ENCODE measurements at places on chromosomes 16 and 17.

DNA sequence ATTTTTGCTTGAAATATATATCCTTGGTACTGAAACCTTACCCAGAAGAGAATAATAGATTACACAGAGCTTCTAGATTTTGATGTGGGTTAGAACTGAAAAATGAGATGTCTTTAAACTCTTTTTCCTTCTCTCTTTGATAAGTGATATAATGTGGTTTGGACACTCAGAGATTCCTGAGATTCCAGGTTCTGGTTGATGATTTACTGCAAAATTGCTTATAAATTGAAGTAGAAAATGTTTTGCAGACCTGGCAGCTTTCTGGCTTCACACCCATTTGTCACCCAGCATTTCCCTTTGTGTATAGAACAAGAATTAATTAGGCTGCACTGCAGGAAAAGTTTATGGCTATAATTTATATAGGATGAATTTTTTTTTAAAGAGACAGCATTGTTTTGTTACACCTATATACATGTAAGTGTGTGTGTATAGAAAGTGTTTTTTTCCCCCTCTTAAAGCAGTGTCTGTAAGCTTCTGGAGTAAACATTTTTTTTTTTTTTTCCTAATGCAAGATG lies 23.5 kb downstream of the AATF start:
- no peak for DNase-seq

DNA sequence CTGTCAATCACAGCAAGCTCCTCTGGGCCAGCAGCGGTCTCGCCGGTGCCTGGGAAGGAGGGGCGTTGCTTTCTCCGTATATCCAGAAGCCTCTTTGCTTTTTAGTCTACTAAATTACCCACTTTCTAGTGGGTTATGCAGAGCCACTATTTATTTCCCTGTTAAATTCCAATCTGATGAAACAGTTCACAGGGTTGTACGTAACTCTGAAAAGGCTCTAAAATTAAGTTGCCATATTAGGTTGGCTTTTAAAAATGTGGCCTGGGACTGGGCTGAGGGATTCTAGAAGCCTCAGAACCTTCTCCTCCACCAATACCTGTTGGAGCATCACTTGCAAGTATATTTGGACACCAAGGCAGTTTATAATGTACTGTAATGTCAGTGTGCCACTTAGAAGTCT lies 27.2 kb downstream of the MARCHF10 start:
- no peak for DNase-seq

GRCh38 chr17:17320188-17320910 lies 17.2 kb downstream of the NT5M start:
- no peak for DNase-seq

- DNase-seq = no peak
These were observed 883 bp upstream of the TAF15 start for GRCh38 chr17:35808240-35808961.

- no peak for DNase-seq
These were observed 204.1 kb downstream of the COPRS start for GRCh38 chr17:31654936-31655335.

- no peak for DNase-seq
These were observed 189.3 kb upstream of the TNRC6C start for GRCh38 chr17:77769215-77769614.

- no peak for DNase-seq
These were observed 33.4 kb upstream of the IL34 start for GRCh38 chr16:70612931-70613330.
